Cortex of kidney (tissue), 1 donor: ENCODE measurements at places on chromosomes 7 and 10.

GRCh38 chr10:131814567-131815265, 86.1 kb upstream of the PPP2R2D start:
- DNase-seq: no peak

- DNase-seq: no peak
These were observed 170.0 kb downstream of the ELAPOR2 start for GRCh38 chr7:86889501-86889900.

DNA sequence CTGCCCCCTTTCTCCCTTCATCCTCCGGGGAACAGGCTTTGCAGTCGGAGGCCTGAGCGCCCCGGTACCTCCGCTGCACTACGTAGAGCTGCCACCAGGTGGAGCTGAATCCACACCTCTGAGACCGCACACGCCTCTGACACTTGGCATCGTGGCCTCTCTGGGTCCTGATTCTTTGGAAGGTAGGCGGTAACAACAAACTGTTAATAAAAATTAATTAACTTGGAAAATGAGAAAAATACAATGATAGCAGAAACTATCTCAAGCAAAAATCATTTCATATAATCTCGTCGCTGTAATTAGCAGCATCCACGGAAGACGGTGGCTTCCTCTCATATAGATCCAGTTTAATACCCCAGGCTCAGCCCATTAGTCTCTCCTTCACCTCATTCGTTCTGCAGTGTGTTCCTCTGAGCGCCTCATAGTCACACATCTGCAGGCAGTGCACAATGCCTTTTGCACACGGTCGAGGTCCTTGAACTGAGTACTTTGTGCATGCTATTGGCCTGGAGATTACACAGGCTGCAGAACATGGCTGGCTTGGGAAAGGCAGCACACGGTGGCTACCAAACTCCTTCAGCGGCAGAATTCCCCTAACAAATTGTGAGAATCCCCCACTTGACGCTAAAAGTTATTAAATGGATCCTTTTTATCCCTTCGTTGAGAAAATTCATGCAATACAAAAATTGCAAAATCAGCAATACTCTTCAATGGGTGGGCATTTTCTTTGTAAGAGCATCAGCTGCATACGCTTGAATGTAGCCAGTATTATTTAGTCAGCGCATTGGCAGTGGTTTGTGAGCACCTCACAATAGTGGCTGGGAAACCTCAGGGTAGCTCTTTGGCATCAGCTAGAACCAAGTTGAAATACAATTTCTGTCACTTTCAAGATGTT, 18.7 kb downstream of the OR9A2 start:
- no peak for DNase-seq

GRCh38 chr7:78702770-78703169, 750.7 kb downstream of the MAGI2 start:
- DNase-seq: no peak

DNA sequence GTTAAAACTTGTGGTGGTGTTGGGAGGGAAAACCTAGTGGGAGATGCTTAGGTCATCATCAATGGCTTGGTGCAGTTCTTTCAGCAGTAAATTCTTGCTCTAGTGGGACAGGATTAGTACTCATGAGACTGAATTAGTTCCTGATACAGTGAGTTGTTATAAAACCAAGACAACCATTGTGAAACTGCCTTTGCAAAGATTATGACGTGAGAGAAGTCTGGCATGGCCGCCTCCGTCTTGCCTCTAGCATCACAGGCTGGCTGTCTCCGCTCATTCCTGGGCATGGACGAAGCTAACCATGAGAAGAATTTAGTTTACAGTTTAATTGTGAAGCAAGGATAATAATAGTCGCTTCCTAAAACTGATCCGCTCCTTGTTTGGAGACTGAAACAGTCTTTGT, 186.4 kb downstream of the KIF20B start:
- DNase-seq: no peak

DNA sequence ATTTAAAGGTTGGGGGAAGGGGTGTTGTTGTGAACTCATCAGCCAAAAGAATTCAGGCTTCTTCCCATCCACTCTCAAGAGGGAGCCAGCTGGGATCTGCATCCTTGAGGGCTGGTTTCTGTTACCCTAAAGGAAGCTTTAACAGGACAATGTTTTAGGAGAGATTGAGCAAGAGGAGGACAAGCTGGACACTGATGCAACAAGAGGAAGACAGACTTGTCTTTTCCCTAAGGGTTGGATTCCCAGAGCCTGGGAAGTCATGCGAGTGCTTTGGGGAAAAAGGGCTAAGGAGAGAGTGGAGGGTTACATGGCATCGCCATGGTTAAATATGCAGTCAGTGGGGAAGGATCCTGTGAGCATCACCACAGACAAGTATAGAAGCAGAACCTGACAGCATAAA, 47.6 kb upstream of the PDE1C start:
- DNase-seq: no peak

DNA sequence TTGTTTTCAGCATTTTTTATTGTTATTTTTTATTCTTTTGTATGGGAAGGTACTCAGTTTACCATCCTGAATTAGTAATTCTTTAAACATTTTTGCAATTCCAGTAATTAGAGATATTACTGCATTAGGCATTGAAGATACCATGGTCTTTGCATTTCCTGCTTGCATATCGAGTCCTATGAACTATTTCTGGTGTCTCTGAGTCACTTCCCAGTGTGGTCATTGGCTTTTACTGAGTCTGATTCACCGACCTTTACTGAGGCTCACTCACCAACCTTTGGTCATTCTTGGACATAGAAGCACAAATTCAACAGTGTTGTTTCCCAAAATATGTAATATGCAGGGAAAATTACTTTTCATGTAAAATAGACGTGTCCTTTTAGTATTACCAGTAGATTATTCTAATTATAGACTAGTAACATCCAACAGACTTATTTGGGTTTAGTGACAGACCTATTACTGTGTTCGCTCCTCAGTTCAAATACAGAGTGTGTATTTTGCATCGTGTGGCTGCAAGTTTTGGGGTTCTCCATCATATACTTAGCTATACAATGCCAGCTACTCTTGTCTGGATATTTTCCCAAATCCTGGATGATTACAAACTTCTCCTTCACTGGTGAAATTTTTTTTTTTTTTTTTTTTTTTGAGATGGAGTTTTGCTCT, 180.7 kb upstream of the PRSS1 start:
- DNase-seq: no peak

DNA sequence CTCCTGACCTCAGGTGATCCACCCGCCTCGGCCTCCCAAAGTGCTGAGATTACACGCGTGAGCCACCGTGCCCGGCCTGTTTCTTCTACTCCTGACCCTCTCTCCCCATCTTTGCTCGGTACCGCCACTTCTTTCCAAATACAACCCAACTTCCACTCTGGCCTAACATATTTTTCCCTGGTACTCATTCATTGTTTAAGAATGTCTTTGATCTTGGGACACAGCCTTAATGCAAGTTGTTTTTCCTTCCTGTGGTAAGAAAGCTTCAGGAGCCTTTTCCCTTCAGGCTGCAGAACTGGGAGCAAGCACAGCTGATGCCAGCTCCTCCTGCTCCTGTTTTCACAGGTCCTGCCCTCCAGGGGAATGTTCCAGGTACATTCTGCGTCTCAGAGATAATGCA, 13.7 kb downstream of the CALML3 start:
- DNase-seq: no peak
